Lower leg skin (tissue), 4 donors: ENCODE measurements at places on chromosomes 4 and X.

GRCh38 chrX:22134681-22135080 is 102.6 kb downstream of the PHEX start:
- DNase-seq: no peak

GRCh38 chrX:39855748-39856129 is 242.0 kb downstream of the BCOR start:
- peak; percentile 14 for DNase-seq

- no peak for DNase-seq
Observed at GRCh38 chr4:52728691-52729240, 22.5 kb downstream of the ERVMER34-1 start.

GRCh38 chr4:57854748-57855147 is 744.6 kb upstream of the IGFBP7 start:
- DNase-seq: no peak

DNA sequence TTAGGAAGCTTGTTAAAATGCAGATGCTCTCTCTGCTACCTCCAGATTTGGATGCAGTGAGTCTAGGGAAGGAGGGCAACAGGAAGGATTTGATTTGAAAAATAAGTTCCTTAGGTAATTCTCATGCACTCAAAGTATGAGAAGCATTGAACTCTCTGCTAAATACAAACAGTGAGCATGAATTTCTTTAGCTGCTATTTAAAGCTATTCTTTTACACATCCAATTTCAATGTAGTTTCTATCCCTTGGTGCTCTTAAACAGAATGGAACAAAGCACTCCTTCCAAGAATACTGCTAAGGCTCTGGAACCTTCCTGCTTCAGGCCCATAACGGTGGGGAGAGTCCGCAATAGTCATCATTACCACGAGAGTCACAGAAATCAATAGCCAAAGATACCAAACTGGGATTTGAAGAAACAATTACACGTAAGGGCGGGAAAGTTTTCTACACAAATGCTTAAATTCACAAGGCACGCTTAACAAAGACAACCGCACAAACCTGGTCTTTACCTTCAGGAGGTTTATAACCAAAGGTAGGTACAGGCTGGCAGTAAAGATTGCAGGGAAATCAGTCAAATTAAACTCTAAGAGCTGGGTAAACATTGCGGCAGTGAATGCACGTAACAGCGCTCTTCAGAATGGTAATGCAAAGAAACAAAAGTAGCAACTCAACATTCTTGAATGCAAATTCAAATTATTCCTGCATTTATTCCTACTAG is 123.2 kb upstream of the NAP1L5 start:
- DNase-seq: no peak

DNA sequence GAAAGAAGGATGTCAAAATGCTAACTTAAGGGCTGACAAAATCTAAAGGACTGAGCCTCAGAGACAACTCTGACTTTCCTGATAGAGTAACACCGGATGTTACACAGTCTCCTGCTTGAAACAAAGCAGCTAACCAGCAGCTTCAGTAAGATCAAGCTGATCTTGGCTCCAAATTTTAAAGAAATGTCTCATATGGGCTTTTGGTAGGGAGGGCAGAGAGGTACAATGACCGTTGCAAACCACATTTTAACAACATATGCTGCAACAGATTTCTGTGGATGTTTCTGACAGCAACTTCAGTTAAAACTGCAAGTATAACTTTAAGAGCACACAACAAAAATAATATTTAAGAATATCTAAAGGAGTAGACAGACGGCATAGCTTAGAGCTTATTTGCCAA is 9.1 kb downstream of the RPGR start:
- DNase-seq: no peak

DNA sequence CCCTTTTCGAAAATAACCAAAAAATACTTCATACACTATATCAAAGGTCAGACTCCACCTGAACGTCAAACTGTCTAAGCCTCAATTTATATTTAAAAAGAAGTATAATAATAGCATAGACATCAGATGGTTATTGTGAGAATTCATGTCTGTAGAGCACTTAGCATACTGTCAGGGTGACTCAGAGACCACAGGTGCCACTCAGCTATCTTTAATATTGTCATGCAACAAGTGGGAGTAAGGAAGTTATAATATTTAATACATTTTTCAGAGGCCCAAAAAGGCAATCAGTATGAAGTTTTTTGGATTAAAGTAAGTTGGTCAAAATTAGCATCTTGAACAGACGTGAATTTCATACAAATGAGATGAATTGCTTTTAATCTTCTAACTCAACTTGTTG is 93.3 kb downstream of the PHOX2B start:
- no peak for DNase-seq

- no peak for DNase-seq
Observed at GRCh38 chr4:36385951-36386571, 104.6 kb downstream of the DTHD1 start.

- DNase-seq: no peak
Observed at GRCh38 chr4:96260064-96260682, 420.3 kb downstream of the PDHA2 start.

DNA sequence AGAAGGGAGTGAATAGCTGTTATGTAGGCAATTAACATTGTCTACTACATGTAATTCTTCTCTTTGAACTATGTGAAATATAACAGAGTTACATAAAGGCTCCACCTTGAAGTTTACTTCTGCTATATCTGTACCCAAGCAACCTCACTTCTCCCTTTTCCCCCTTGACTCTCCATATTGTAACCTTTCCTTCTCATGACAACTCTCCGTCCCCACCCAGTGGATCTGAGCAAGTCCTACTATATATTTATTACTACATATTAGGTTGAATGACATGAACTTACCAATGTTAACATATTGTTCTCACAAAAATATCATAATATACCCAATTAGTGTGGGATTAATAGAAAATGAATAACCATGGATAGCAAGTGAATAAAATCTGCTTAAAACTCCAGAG is 93.2 kb upstream of the ATP8A1 start:
- DNase-seq: no peak

GRCh38 chr4:176784816-176785215 is 7.9 kb downstream of the VEGFC start:
- no peak for DNase-seq

GRCh38 chrX:134821370-134821769 is 163.1 kb upstream of the PLAC1 start:
- no peak for DNase-seq

- DNase-seq: no peak
Observed at GRCh38 chrX:95505721-95506120, 1178.9 kb upstream of the DIAPH2 start.

GRCh38 chr4:141797966-141798365 is 161.6 kb downstream of the IL15 start:
- no peak for DNase-seq

- no peak for DNase-seq
Observed at GRCh38 chr4:149933883-149934282, 118.2 kb upstream of the IQCM start.

- DNase-seq: no peak
Observed at GRCh38 chr4:60944060-60944459, 256.1 kb upstream of the ADGRL3 start.
